Lung microvascular endothelial cell (primary cell): ENCODE measurements at places on chromosomes 1 and 21. TPM values are rescaled to one million over a fixed set of nuclear protein-coding genes. Genes with fewer than 3 reads are reported as not detected.

Gene C1QC
- total RNA-seq: not detected in 2 replicates

Gene S100A3
- total RNA-seq: 0.20 and 2.8 TPM in 2 replicates

Gene HSD3B2
- total RNA-seq: not detected in 2 replicates

Gene SPATA46
- total RNA-seq: not detected in 2 replicates

Gene MTARC1
- 0.99 and 2.2 TPM in 2 replicates for total RNA-seq

Gene ADAMTSL4
- 0.20 and 0.22 TPM in 2 replicates for total RNA-seq

Gene ITLN1
- total RNA-seq: not detected in 2 replicates

Gene LMX1A
- total RNA-seq: not detected in 2 replicates

Gene REN
- not detected in 2 replicates for total RNA-seq

DNA sequence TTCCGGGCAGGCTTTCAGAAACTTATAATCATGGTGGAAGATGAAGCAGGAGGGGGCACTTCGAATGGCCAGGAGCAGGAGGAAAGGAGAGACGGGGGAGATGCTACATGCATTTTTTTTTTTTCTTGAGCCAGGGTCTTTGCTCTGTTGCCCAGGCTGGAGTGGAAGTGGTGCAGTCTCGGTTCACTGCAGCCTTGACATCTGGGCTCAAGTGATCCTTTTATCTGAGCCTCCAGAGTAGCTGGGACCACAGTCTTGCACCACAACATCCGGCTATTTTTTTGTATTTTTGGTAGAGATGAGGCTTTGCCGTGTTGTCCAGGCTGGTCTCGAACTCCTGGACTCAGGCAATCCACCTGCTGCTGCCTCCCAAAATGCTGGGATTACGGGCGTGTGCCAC lies 61.6 kb downstream of the SELENOF start:
- no peak for DNase-seq

- no peak for DNase-seq
These were observed 15.9 kb downstream of the PYCR2 start for GRCh38 chr1:225908013-225908640.

GRCh38 chr1:192615055-192615454 lies 20.9 kb upstream of the RGS13 start:
- DNase-seq: no peak

DNA sequence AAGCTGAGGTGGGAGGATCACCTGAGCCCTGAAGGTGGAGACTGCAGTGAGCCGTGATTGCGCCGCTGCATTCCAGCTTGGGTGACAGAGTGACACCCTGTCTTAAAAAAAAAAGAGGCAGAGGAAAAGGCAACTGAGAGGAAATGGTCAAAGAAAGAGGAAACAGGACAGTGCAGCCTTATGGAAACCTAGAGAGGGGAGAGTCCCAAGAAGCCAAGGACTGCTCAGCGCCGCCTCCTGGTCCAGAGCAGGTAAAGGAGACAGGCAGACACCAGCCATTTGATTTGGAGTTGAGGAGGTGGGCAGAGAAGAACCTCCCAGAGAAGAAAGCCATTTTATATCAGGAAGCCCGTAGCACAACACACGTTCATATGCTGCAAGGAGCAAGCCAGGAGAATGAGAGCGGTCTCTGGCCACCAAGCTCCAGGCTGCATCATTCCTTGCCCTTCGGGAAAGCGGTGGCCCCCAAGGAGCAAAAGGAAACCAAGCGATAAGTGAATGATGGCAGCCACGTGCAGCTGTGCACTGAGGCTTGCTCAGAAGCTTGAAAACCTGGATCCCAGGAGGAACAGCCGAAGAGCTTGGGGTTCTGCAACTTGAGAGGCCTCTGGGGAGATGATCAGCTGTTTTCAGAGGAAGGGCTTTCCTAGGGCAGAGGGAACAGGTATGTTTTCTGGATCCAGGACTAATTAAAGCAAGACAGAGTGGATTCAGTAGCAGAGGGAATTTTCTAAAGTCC lies 33.7 kb downstream of the LRRC42 start:
- no peak for DNase-seq

- DNase-seq: no peak
These were observed 18.4 kb downstream of the IGSF5 start for GRCh38 chr21:39763272-39763970.

- peak; percentile 43 for DNase-seq
These were observed at the start of gene RNF207 for GRCh38 chr1:6205849-6206519. Gene RNF207, plus strand, starts transcription at chr1:6206119. Its CDS starts 417 bp downstream, at chr1:6206536.

GRCh38 chr1:101440485-101440884 lies 203.7 kb downstream of the S1PR1 start:
- no peak for DNase-seq

DNA sequence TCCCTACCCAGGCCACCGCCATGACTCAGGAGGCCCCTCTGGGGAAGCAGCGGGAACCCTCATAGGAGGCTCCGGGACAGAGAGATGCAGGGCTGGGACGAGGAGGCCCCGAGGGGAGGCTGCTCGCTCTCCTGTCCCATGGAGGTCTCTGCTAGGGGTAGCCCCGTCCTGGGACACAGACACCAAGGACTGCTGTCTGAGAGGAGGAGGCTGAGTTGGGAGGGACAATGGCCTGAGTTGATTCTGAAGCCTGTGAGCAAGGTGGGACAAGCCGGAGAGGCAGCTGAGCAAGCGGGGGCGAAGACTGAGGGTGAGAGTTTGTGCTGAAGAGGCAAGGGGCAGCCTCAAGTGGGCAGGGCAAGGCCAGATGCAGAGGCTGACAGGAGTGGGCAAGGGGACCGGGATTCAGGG lies 17.4 kb downstream of the SLC27A3 start:
- DNase-seq: no peak

DNA sequence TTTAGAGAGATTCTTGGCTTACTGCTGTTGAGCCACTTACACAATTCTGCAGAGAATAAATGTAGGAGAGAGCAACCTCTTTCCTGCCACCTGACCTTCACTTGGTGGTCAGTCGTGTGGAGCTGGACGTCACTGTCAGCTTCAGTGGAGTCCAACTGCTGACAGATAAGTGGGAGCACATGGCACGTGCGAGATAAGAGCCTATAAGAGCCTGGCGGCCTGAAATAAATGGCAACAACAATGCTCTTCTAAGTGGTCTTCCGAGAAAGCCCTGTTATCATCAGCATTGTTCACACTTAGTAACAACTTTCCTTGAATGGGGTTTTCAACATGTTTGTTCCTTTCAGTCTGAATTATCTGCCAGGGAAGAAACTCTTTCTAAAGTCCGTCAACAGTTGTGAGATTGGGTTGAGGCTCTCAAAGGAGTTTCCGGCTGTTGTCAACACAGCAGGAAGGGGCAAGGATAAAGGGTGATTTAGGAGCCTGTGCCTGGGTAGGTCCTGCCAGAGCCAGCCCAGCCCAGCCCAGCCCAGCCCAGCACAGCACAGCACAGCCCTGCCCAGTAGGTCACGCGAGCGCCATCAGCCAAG lies 57.2 kb upstream of the RUNX1 start:
- DNase-seq: peak; percentile 14

GRCh38 chr1:55381983-55382382 lies 166.8 kb upstream of the USP24 start:
- DNase-seq: no peak

DNA sequence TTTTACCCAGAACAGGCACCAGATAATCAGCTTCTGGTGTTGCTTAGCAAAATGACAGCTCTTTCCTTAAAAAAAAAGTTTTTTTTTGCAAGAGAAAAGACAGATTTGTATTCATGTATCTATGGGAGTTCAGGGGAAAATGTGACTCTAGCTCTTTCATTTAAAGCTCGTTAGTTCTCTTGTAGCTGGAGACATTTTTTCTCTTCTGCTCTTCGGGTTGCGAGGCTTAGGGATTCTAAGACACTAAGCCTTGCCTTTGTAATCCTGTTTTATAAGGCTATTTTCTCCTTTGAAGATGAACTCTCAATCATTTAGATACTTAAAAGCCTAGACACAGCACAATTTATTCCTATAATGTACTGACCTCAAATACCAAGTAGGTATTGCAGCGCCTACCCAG lies 40.3 kb upstream of the EDARADD start:
- no peak for DNase-seq

DNA sequence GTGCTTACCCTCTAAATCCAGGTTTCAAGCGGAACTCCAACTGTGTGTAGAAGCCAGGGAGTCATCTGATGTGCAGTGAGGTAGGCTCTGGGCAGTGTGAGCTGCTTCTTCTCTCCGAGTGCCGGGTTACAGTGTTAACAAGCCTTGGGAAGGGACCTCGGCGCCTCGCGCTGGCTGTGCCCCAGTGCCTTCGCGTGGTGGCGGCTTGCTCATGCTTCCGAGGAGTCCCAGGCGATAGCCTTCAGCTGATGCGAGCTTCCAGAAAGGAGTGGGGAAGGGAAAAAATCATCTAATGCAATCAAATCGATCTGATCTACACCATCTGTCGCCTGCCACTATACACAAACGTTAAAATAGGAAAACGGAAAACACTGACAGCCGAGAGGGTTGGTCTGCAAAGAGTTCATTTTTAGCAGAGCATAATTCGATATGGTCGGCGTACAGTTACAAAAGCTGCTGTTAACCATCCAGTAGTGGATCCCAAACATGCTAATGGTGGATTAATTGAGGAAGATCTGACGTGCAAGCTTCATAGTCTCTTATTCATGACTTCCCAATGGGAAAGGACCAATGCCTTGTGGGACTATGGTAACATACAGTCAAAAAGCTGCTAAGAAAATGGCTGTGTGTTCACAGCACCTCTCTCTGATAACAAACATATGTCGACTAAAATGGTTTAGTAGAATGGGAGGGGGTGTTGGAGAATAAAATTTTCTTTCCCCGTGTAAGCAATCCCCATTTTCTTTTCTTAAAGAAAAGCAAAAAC lies 128.7 kb upstream of the DPYD start:
- DNase-seq: peak; percentile 51

DNA sequence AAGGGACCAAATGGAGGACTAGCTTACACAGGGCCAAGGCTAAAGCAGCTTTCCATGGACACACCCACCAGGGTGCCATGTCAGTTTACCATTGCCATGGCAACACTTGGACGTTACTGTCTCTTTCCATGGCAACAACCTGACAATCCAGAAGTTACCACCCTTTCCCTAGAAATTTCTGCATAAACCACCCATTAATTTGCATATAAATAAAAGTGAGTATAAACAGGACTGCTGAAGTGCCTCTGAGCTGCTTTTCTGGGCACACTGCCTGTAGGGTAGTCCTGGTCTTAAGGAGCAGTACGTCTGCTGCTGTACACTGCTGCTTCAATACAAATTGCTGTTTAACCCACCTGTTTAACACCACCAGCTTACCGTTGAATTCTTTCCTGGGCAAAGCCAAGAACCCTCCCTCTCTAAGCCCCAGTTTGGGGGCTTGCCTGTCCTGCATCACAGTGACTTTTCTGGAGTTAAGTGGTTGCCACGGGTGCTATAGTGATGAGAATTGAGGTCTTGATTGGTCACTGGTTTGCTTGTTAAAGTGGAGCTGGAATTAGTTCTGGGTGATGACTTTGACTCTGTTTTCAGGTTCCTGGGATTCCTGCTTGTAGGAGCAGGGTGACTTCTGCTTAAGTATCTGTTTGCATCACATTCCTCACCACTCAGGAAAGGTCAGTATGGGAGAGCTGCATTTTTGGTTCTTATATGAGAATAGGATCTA lies 83.2 kb downstream of the CLDN17 start:
- DNase-seq: no peak

GRCh38 chr21:37405629-37406028 lies 39.1 kb downstream of the DYRK1A start:
- no peak for DNase-seq

GRCh38 chr1:58618303-58618702 lies 41.3 kb upstream of the TACSTD2 start:
- peak; percentile 98 for DNase-seq

DNA sequence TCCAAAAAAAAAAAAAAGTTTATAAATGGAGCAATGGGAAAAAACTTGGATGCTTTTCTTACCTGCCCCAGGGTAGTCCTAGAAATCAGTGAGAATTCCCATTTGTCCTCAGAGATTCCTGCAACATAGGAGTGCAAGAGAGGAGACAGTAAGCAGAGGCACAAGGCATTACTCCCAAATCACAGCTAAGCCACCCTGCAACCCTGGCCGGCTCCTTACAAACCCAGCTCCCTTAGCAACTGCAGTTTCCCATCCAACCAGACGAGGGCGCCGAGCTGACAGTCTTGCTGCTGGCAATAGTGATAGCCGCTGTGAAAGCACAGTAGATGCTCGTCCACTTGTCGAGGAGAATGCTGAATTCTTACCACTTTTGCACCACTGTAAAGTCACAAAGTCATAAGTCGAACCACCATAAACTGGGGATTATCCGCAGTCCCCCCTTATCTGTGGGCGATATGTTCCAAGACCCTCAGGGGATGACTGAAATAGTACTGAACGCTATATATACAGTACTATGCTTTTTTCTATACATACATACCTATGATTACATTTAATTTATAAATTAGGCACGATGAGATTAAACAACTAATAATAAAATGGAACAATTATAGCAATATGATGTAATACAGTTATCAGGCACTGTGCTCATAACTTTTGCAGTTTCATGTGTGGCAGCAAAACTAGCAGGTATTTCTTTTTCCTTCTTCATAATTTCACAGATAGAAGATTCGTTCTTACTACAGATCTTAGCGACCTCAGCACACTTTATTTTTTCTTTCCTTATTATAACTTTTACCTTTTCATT lies 6.0 kb upstream of the PITHD1 start:
- peak; percentile 84 for DNase-seq

DNA sequence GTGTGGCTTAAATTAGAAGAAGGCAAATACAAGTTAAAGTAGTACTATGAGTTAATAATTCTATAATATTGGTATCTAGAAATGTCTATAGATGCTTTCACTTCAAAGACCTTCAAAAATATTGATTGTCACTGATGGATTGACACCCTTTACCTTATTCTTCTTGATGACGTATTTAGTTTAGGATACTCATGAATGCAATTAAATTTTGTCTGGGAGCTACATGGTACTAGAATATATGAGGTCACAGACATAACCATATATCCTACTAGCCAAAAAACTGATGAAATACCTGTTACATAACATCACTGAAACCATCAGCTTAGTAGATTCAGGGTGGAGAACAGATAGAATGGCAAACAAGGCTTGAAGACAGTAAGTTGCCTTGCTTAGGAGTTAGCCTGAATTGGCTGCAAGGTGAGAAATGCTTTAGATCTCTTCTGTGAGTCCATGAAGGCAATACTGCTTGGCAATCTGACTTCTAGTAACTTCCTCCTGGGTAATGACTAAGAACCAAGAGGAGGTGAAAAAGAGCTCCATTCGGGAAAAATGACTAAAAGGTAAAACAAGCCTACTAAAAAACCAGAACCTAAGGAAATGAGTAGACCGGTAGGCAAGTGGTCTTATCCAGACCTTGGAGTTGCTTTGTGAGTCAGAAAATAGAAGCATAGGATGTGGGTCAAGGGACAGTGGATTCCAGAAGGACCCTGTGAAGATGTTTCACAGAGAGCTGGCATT lies 16.9 kb upstream of the ARHGAP29 start:
- no peak for DNase-seq

- no peak for DNase-seq
These were observed 99.5 kb downstream of the GALNT2 start for GRCh38 chr1:230166366-230167132.

DNA sequence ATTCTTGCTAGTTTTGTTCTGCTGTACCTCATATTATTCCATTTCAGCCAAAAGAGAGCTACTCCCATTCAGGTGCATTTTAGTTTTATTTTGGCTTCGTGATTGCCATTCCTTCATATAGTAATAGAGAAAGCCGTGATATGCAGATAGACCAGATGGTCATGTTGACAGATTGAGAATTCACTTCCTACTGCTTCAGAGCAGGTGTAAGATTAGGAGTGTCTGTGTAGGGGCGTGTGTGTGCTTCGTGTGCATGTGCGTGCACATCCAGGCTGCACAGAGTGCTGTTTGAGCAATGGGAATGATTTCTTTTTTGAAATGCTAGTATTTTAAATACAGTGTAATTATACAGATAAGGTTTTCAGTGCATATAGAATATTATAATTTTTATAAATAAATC lies 10.3 kb downstream of the NFIA start:
- no peak for DNase-seq

- DNase-seq: no peak
These were observed 35.2 kb downstream of the DPT start for GRCh38 chr1:168693872-168694238.
